ENCODE measurements at places on chromosomes 1 and 21. TPM values are rescaled to one million over a fixed set of nuclear protein-coding genes. Genes with fewer than 3 reads are reported as not detected.

CXADR gene
- total RNA-seq = 0.36 TPM

SV2A gene
- 20.3 TPM for total RNA-seq

FAM151A gene
- not detected for total RNA-seq

RGS4 gene
- total RNA-seq = 130 TPM

CDA gene
- total RNA-seq = 0.59 TPM

KIF17 gene
- total RNA-seq = 0.36 TPM

NR1I3 gene
- not detected for total RNA-seq

NBPF6 gene
- 0.36 TPM for total RNA-seq

CFHR3 gene
- not detected for total RNA-seq

TSPAN1 gene
- 1.1 TPM for total RNA-seq

CELA3A gene
- not detected for total RNA-seq

ILDR2 gene
- under 0.01 TPM for total RNA-seq

GBP6 gene
- total RNA-seq = not detected

CATSPERE gene
- 1.8 TPM for total RNA-seq

TIE1 gene
- not detected for total RNA-seq

CADM3 gene
- not detected for total RNA-seq

PTPRC gene
- under 0.01 TPM for total RNA-seq

GRIK1 gene
- total RNA-seq = not detected

GJA5 gene
- not detected for total RNA-seq

LCE1A gene
- not detected for total RNA-seq

CHIT1 gene
- under 0.01 TPM for total RNA-seq

TMEM82 gene
- not detected for total RNA-seq

TATDN3 gene
- 14.1 TPM for total RNA-seq

IL10 gene
- total RNA-seq = not detected

PCSK9 gene
- total RNA-seq = 6.5 TPM
